ENCODE measurements at places on chromosomes 5 and 9. TPM values are rescaled to one million over a fixed set of nuclear protein-coding genes. Genes with fewer than 3 reads are reported as not detected.
A peak's percentile ranks its signal among the peaks of the same experiment; 100 is the strongest.

PDZD2 gene
- 120 TPM for total RNA-seq

C7 gene
- total RNA-seq, result 175 TPM

DNA sequence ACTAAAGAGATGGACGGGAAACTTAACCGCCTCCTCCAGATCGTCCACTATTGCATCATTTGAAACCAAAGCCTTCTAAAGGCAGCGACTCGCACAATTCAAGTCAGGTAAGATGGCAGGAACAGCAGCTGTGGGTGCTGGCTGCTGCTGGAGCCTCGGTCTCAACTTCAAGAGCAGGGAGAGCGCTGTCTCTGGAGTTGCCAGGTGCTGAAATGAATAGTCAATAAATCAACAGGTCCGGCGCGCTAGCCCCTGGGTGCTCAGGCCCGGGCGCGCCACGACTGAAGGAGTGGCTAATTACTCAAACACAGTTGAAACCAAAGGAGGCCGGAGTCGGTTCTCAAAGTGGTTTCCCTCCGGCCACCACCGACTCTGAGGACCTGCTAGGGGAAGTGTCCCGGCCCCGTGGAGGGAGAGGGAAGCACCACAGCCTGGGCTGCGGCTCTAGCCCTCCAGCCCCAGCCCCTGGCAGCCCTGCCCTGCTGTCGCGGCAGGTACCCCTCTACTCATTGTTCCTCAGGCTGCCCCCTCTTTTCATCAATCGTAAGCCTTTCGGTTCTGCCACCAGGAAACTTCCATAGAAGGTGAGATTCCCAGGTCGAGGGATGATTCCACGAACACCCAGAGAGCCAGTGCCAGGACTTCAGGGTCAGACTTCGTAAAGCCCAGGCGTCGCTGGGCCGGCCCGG, 804 bp downstream of the TTC39B start:
- DNase-seq, result peak; percentile 38

GRCh38 chr5:12141496-12141895, 237.2 kb upstream of the CTNND2 start:
- DNase-seq, result no peak

DNA sequence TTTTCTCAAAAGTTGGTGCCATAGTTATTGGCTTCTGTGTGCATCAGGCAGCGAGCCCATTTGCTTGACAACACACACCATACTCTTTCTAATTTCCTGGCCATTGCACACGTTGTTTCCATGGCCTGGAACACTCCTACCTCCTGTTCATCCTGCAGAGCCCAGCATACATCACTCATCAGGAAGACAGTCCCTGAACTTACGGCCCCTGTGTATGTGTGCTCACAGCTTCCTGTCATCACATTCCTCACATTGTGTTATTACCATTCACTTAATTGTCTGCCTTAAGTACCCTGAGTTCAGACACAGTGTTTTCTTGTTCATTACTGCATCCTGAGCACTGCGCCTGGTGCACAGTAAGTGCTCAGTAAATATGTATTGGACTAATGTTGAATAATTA, 355.9 kb downstream of the PRELID2 start:
- no peak for DNase-seq

DNA sequence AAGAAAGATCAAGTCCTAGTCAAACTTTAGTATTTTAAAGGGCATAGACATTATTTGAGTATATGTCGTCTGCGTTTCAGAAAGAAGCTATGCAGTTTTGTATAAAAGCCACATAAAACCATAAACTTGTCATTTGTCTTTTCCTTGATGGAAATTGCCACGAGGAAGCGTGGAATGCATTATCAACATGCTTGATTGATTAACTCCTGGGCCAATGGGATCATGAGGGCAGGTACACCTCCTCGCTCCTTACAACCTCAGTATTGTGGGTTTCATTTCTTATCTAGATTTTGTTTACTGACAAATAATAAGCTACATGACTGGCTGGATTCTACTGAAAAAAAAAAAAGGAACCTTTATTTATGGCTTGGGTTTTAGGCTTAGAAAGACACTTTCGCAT, 122.5 kb upstream of the RFX3 start:
- no peak for DNase-seq

DNA sequence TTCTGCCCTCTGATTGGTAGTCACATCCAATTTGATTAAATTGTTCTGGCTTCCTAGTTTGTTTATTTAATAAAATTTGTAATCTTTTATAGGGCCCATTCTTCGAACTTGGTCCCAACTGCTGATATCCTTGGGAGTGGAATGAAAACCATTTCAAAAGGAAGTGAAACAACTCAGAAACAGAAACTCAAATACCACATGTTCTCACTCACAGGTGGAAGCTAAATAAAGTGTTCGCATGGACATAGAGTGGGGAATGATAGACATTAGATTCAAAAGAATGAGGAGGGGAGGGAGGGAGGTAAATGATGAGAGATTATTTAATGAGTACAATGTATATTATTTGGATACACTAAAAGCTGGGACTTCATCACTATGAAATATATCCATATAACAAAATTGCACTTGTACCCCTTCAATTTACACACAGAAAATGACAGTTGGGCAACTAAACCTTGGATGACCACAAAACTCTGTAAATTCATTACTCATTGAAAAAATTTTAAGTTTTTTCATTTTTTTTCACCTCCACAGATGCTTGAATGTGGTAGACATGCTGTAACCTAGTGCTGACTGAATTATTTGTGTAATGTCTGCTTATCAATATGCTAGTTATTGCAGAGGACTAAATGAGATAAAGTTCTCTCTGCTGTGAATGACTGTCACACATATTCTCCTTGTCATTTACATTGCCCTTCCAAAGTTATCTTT, 16.0 kb downstream of the ATP10B start:
- DNase-seq, result no peak

Measured in left ventricle myocardium inferior (tissue), 1 donor.